Transverse colon (tissue), 4 donors: ENCODE measurements at places on chromosomes 12 and 14. TPM values are rescaled to one million over a fixed set of nuclear protein-coding genes. Genes with fewer than 3 reads are reported as not detected.

Gene ZNF384
- total RNA-seq = 49.4 TPM

Gene SAMD15
- not detected for total RNA-seq

Gene EIF4B
- 200 TPM for total RNA-seq

Gene RBP5
- total RNA-seq = 3.0 TPM

Gene OR11H7
- not detected for total RNA-seq

Gene LAG3
- total RNA-seq = 1.4 TPM

Gene DLK1
- not detected for total RNA-seq

Gene GPRC5D
- not detected for total RNA-seq

DNA sequence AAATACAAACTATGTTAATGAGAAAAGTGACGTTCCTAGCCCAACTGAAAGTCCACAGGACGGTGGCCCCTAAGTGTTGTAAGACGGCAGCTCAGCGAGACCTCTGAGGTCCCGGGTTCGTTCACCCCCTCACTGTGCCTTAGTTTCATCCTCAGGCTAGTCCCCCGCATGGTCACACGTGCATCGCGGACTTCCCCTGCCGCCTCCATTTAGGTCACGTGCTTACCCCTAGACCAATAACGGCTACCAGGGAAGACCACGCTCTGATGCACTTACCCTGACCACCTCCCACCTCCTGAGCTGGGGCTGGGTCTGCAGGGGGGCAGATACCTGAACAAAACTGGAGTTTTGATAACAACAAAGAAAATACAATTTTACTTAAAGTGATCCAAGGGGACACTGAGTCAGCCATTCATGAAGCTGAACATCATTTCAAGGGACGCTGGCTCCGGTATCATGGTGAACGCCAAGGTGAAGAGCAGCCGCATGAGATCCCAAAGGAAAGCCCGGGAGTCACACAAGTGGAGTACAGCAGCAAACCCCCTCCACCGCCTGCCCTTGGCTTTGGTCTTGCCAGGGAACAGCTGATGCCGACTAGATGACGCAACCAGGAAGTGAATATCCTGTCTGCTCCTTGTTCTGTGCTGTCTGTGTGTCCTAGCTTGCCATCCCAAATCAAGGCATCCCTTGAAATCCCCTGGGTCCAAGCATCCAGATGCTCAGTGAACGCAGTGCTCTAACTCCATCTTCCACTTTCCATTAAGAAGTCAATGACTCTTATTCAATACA lies 274.1 kb downstream of the PCNX1 start:
- H3K27me3 ChIP-seq = no peaks in the 10 kb centered on the region
- H3K4me3 ChIP-seq = no peak overlapping the region
- no peak for DNase-seq
- no peak overlapping the region for H3K27ac ChIP-seq
- H3K36me3 ChIP-seq = no peaks in the 10 kb centered on the region

DNA sequence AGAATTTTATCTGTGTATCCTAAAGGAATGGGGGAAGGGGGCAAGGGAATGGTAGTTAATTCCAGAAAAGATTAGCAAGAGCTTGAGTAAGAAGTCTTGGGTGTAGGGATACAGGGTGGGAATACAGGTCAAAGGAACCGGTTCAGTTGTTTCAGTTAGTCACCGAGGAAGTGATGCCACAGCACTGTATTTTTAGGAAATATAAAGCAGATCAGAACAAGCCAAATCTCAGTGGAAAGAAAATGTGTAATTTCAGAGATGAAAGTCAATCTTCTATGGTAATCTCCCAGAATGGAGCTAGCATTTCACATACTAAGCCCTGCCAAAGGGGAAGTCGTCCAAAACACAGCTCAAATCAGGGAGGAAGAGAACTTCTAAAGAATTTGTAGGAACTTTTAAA lies 4.7 kb upstream of the TUBA1C start:
- no peaks in the 10 kb centered on the region for H3K36me3 ChIP-seq
- H3K27me3 ChIP-seq = no peaks in the 10 kb centered on the region
- no peaks in the 10 kb centered on the region for H3K4me1 ChIP-seq
- no peak overlapping the region for H3K27ac ChIP-seq
- no peak for DNase-seq

DNA sequence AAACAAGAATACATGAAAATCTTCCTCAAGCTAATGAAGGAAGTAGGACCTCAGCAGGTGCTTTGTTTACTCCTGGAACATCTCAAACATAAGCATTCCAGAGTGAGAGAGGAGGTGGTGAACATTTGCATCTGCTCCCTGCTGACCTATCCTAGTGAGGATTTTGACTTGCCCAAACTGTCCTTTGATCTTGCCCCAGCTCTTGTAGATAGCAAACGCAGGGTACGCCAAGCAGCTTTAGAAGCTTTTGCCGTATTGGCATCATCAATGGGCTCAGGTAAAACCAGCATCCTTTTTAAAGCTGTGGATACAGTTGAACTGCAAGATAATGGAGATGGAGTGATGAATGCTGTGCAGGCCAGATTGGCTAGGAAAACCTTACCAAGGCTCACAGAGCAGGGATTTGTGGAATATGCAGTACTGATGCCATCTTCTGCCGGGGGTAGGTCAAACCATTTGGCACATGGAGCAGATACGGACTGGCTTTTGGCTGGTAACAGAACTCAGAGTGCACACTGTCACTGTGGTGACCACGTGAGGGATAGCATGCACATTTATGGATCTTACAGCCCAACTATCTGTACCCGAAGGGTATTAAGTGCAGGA lies 1.9 kb downstream of the TOGARAM1 start:
- peaks cover 78% of the 10 kb centered on the region for H3K4me1 ChIP-seq
- peak overlapping the region; percentile 65 for H3K4me3 ChIP-seq
- no peak overlapping the region for H3K27ac ChIP-seq
- DNase-seq = no peak
- H3K27me3 ChIP-seq = no peaks in the 10 kb centered on the region

DNA sequence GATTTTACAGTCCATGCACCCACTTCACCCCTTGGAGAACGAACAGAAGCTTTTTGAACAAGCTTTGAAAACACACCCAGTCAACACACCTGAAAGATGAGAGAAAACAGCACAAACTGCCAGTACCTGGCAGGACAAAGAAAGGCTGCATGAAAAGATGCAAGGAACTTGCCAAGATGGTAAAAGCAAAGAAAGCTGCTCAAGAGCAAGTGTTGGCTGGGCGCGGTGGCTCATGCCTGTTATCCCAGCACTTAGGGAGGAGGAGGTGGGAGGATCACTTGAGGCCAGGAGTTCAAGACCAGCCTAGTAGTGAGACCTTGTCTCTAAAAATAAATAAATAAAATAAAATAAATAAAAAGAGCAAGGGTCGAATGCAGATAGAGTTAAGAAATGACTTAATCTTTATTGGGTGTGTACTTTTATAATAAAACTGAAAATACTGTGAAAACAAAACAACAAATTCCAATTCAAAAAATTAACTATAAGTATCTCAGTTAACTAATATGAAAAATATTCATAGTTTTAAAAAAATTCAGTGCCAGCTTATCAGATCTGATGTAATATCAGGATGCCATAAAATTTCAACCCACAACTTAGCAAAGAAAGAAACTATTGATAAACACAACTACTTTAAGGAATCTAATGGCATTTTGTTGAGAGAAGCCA lies 59.2 kb downstream of the HECTD4 start:
- H3K36me3 ChIP-seq = no peaks in the 10 kb centered on the region
- no peak for DNase-seq
- no peaks in the 10 kb centered on the region for H3K27me3 ChIP-seq
- no peak overlapping the region for H3K27ac ChIP-seq

- H3K27ac ChIP-seq = peak overlapping the region; percentile 80
- peaks cover 61% of the 10 kb centered on the region for H3K4me1 ChIP-seq
- H3K4me3 ChIP-seq = peak overlapping the region; percentile 33
- peak; percentile 88 for DNase-seq
- no peaks in the 10 kb centered on the region for H3K36me3 ChIP-seq
These were observed 57.7 kb downstream of the ARF6 start for GRCh38 chr14:49950275-49951228.

DNA sequence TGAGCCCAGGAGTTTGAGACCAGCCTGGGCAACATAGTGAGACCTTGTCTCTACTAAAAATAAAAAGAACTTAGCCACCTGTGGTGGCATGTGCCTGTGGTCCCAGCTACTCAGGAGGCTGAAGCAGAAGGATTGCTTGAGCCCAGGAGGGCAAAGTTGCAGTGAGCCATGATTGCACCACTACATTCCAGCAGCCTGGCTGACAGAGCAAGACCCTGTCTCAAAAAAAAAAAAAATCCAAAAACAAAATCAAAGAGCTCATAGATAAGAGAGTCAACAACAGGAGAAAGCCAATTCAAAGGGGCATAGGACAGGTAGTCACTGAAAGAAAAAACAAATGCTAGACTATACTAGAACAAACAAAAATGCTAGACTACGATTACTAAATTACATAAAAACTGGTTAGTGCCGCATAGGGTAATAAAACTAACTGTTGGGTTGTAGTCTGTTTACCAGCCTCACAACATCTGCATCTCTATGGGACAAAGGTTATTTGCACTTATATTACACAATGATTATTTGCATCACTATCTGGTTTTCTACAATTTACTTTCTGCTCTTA lies 16.6 kb upstream of the EEA1 start:
- H3K27me3 ChIP-seq = no peaks in the 10 kb centered on the region
- no peak for DNase-seq
- peaks cover 14% of the 10 kb centered on the region for H3K4me1 ChIP-seq
- H3K36me3 ChIP-seq = no peaks in the 10 kb centered on the region

DNA sequence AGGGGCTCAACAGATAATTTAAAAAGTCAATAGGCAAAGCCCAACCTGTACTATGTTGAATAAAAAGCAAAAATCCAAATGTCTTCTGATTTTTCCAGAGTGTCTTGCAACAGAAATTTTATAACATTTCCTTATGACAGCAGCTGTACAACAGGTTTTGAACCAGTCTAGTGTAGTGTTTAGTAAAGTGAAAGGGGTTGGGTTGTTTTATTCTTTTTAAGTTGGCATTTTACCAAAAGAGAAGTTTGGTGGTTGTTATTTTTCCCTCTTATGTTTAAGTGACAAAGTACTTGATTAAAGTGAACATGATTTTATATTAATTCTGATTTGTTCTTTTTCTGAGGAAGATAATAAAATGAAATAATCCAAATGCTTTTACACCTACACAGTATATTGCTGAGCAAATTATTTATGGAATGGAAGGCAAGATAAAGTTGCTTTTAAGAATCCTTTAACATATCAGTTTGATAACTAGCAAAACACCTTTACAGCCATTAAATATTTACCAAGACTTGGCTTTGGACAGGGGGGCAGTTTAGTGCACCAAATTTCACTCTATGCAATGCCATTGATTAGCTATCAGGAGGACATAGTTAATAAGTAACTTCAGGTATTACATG lies 128.9 kb downstream of the FOXA1 start:
- H3K4me1 ChIP-seq = peaks cover 12% of the 10 kb centered on the region
- no peaks in the 10 kb centered on the region for H3K27me3 ChIP-seq
- no peaks in the 10 kb centered on the region for H3K36me3 ChIP-seq
- no peak overlapping the region for H3K4me3 ChIP-seq

DNA sequence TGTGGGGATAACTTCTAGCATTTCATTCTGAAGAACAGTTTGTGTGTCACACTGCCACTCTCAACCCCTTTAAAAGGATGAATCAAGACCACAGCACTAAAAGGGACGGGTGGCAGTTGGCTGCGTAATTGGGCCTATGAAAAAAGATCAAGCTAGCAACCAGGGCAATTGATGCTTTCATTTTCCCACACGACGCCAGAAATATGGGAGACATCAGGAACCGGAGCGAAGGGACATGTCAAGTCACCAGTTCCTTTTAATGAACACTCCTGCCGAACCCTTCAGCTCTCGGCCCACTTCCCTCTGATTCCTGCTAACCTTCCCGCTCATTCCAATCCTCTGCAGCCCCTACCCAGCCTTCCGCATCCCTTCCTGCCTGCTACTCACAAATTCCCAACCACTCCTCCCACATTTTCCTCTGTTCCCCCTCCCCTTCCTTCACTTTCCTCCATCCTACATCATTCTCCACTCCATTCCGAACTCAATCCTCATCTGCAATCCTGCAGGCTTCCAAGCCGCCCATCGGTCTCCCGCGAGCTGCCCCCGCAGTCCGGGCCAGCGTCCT lies 753 bp downstream of the CSRNP2 start:
- H3K4me1 ChIP-seq = peaks cover 8% of the 10 kb centered on the region
- no peaks in the 10 kb centered on the region for H3K36me3 ChIP-seq
- H3K27ac ChIP-seq = peak overlapping the region; percentile 97
- H3K4me3 ChIP-seq = peak overlapping the region; percentile 91

GRCh38 chr12:69821456-69822159 lies 3.4 kb upstream of the MYRFL start:
- peaks cover 7% of the 10 kb centered on the region for H3K4me1 ChIP-seq
- DNase-seq = no peak
- H3K27me3 ChIP-seq = no peaks in the 10 kb centered on the region
- H3K4me3 ChIP-seq = no peak overlapping the region

GRCh38 chr14:22419620-22420019 lies 169.4 kb downstream of the DAD1 start:
- no peak overlapping the region for H3K27ac ChIP-seq
- DNase-seq = no peak
- no peaks in the 10 kb centered on the region for H3K36me3 ChIP-seq
- H3K4me3 ChIP-seq = no peak overlapping the region

DNA sequence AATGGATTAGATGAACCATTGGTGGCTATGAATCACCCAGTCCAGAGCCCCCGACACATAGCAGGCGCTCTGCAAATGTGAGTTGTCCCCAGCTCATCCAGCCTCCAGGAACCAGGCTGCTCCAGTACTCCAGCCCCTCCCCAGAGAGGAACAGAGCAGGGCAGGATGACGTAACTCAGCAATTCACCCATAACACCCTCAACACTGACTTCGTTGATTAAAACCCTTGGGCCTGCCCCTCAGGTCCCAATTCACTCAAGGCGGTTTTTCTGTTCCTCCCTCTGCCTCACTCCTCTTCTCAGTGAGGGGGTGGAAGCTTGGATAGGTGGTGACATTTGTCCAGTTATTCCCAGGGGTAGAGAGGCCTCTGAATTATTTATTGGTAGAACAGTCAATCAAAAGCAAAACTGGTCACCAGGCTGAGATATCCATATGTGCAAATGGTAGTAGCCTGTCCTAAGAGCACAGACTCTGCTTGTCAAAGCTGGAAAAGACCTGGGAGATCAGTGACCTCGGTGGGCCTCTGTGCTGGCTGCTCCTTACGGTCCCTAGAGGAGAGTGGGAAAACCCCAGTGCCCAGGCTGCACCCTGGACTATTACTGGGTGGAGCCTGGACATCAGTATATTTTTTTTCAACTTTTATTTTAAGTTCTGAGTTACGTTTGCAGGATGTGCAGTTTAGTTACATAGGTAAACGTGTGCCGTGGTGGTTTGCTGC lies 97.0 kb downstream of the CMKLR1 start:
- no peak overlapping the region for H3K4me3 ChIP-seq
- no peaks in the 10 kb centered on the region for H3K27me3 ChIP-seq
- H3K36me3 ChIP-seq = no peaks in the 10 kb centered on the region
- no peaks in the 10 kb centered on the region for H3K4me1 ChIP-seq
- no peak overlapping the region for H3K27ac ChIP-seq

DNA sequence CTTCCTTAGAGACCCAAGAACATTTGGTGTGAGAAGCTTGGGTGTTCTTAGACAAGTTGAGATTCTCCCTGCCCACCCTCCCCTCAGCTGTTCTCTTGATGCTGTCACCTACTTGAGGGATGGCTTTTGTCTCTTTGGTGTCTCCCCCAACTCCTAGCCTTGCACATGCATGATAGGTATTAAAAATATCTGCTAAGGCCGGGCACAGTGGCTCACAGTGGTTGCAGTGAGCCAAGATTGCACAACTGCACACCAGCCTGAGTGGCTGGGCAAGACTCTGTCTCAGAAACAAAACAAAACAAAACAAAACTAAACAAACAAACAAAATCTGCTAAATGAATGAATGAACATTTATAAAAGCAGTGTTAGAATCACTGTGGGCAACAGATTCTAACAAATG lies 261.1 kb downstream of the AKAP6 start:
- no peaks in the 10 kb centered on the region for H3K36me3 ChIP-seq
- no peaks in the 10 kb centered on the region for H3K4me1 ChIP-seq
- H3K4me3 ChIP-seq = no peak overlapping the region
- no peak overlapping the region for H3K27ac ChIP-seq
- no peaks in the 10 kb centered on the region for H3K27me3 ChIP-seq
